ENCODE measurements at places on chromosomes 2 and 18.

- DNase-seq: no peak
These were observed 50.6 kb downstream of the TTC21B start for GRCh38 chr2:165902934-165903333.

GRCh38 chr18:75140296-75140695 is 68.6 kb downstream of the PTGR3 start:
- DNase-seq: no peak

- no peak for DNase-seq
These were observed 65.4 kb downstream of the DIS3L2 start for GRCh38 chr2:232026910-232027309.

GRCh38 chr18:28075501-28075900 is 101.4 kb downstream of the CDH2 start:
- DNase-seq: no peak

- no peak for DNase-seq
These were observed 9.2 kb downstream of the ALLC start for GRCh38 chr2:3667151-3667631.

GRCh38 chr2:205361272-205361671 is 321.0 kb upstream of the NRP2 start:
- DNase-seq: no peak
